Posterior vena cava (tissue), 2 donors: ENCODE measurements at places on chromosomes 4 and X. TPM values are rescaled to one million over a fixed set of nuclear protein-coding genes. Genes with fewer than 3 reads are reported as not detected.

- DNase-seq = peak; percentile 76
Observed at GRCh38 chr4:73450398-73451004, 14.5 kb downstream of the AFP start.

The YY2 gene
- total RNA-seq = 2.5 TPM

- DNase-seq = peak; percentile 34
Observed at GRCh38 chrX:69077895-69078455, 87.3 kb downstream of the PJA1 start.

DNA sequence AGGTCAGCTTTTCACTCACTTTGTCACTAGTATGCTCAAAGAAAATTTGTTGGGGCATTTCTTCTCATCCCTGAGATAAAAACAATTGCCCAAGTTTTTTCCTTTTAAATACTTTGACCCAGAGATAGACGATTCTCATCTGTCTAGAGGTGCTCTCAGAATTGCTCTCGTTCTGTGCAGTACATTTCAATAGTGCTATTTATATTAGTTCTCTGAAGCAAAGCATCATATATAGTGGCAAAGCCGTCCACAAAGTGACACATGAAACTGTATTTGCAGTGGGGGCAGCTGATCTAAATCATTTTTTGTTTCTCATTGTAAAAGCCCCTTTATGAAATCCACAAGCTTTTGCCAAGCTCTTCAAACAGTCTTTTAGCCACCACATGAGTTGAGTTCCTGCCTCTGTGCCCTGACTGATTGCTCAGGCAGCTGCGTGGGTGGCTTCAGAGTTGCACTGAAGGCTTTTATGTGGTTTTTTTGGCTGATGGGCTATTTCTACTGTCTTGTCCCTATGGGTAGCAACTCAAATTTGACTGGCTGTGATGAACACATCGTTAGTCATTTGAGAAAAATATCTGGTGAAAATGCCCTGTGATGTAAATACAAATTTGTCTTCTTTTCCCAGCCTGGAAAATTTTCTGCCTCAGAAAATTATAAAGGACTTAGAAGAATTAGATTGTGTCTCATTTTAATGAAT lies 119.1 kb upstream of the OTUD4 start:
- DNase-seq = no peak

DNA sequence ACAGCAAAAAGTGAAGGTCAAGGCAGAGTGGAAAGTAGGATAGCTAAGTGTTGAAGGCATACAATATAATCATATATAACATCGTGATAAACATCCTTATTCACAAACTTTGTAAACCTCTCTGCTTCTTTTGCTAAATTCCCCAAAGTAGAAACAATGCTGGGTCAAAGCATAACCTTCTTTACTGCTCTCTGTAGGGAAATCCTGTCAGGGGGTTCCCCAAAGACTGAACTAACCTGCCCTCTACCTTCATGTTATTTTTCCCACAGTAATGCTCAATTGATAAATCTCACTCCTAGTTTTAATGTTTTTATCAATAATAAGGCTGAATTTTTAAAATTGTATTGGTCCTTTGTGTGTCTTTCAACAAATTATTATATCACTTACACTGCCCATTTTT lies 55.7 kb downstream of the DCHS2 start:
- no peak for DNase-seq

DNA sequence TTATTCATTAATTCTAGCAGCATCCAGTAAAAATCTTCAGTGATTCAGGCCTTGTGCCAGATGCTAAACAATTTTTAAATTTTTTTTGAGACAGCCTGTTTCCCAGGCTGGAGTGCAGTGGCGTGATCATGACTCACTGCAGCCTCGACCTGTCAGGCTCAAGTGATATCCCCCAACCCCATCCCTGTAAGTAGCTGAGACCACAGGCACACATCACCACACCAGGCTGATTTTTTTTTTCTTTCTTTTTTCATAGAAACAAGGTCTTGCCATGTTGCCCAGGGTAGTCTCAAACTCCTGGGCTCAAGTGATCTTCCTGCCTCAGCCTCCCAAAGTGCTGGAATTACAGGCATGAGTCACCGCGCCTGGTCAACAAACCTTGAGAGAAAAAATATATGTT lies 705.5 kb downstream of the ARAP2 start:
- no peak for DNase-seq
